Myocyte (in vitro differentiated cells): ENCODE measurements at places on chromosomes 5 and 9.

DNA sequence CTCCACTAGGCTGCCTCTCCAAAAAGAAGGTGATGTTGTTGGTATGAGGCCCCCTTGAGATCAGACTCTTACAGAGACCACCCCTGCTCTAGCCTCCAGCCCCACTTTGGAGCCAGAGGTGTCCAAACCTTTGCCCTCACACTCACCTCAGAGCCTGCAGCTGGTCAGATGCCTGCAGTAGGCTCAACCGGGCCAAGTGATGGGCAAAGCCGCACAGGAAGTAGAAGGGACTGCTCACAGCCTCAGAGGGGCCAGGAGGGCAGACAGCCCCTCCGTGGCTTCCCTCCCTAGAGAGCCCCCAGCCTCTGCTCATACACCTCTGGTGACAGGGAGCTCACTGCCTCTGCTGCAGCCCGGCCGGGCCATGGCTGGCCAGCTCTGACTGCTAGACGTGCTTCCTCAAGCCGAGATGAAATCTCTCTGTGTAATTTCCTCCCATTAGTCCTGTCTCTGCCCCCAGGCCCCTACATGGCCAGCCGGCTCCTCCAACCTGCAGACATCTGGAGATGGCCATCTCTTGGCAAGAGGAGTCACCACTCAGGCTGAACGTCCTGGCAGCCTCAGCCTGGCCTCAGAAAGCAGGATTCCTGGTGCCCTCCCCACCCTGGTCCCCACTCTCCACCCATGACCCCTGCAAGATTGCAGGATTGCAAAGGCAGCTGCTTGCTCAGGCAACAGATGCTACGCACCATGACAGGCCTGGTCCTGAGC, 7.3 kb upstream of the TCF7 start:
- no peak for DNase-seq

GRCh38 chr9:132054024-132054423, 25.6 kb downstream of the MED27 start:
- no peak for DNase-seq

GRCh38 chr9:71819115-71819739, 50.9 kb upstream of the CEMIP2 start:
- peak; percentile 53 for DNase-seq

- no peak for DNase-seq
These were observed 18.3 kb downstream of the MEGF10 start for GRCh38 chr5:127308945-127309344.
